ENCODE measurements at places on chromosomes 7 and 10.

DNA sequence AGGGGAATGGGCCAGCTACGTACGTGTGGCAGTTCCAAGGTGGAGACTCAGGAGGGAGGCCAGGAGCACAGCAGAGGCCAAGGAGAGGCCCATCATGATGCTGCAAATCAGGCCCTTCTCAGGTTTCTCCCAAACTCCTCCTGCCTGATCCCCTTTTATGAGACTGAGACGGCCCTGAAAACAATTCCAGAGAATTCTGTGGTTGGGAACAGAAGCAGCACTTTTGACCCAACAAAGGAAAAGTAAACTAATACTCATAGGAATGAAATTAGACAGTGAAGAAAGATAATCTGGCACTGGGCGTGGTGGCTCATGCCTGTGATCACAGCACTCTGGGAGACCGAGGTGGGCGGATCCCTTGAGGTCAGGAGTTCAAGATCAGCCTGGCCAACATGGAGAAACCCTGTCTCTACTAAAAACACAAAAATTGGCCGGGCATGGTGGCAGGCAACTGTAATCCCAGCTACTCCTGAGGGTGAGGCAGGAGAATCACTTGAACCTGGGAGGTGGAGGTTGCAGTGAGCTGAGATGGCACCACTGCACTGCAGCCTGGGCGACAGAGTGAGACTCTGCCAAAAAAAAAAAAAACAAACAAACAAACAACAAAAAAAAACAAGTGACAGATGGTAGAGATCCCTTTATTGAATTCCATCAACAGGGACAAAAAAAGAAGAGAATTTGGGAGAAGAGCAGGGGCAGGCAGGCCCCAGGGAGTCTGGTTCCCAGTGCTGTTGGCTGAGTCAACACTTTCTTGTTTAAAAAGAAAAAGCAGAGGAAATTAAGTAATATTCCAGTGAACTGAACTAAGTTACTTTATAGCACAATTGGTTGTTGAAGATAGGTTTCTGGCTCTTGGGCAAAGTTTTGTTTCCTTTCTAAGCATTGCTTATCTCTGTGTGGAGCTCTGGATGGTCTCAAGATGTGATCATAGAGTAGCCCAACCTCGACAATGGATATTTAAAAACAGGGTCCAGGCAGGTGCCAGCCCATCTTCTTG lies at the start of gene CCL26:
Gene CCL26, minus strand, starts transcription at position 131 of the 997 bp plus-strand sequence. Its CDS starts 35 bp downstream, at position 96.
- H3K27me3 ChIP-seq = no peaks in the 10 kb centered on the region
- no peaks in the 10 kb centered on the region for H3K4me1 ChIP-seq
- DNase-seq = no peak
- no peak within 1 kb of the TSS for H3K27ac ChIP-seq

GRCh38 chr7:12706900-12707536 lies 19.6 kb downstream of the ARL4A start:
- no peak for DNase-seq
- H3K36me3 ChIP-seq = no peaks in the 10 kb centered on the region
- H3K27me3 ChIP-seq = no peaks in the 10 kb centered on the region
- H3K4me3 ChIP-seq = no peak overlapping the region

GRCh38 chr10:94632954-94633353 lies 50.6 kb upstream of the CYP2C18 start:
- H3K27me3 ChIP-seq = no peaks in the 10 kb centered on the region
- no peak for DNase-seq
- no peak overlapping the region for H3K4me3 ChIP-seq
- no peaks in the 10 kb centered on the region for H3K4me1 ChIP-seq

DNA sequence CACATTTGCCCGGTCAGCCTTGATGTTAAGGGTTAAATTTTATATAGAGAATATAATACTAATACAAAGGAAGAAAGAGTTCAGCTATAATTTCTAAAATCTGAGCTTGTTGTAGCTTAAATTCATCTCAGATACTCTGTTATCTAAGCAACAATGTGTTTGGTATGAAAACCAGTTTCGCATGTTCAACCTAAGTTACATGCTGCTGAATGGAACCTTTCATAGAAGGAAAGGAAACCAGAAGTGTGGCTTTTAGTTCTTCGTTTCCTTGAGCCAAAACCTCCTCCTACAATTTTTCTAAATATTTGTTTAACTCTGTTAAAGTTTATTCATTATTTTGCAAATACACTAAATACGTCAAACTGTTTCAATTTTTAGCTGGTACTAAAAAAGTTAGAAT lies 18.5 kb downstream of the AGR2 start:
- H3K4me1 ChIP-seq = no peaks in the 10 kb centered on the region
- H3K27me3 ChIP-seq = no peaks in the 10 kb centered on the region
- H3K4me3 ChIP-seq = no peak overlapping the region
- no peak for DNase-seq
- H3K27ac ChIP-seq = no peak overlapping the region

GRCh38 chr10:6218692-6219493 lies 16.2 kb downstream of the PFKFB3 start:
- no peak for DNase-seq
- peaks cover 99% of the 10 kb centered on the region for H3K36me3 ChIP-seq
- H3K27me3 ChIP-seq = no peaks in the 10 kb centered on the region
- no peaks in the 10 kb centered on the region for H3K4me1 ChIP-seq

DNA sequence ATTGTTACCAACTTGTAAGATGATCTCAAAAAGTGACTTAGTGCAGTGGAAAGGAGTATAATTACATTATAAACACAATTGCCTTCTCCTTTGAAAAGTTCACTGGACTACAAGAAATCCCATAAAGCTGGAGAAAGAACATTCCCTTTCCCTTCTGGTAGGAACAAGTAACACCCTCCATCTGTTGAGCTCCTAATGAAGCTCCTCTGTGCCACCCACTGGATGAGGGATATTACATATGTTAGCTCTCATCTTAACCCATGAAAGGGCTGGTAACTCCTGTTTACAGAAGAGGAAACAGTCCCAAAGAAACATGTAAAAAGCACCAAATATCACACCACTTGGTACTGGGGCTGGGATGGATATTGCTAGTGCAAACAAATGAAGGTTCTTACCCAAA lies 8.1 kb downstream of the PGAM1 start:
- no peak for DNase-seq
- peaks cover 79% of the 10 kb centered on the region for H3K36me3 ChIP-seq
- H3K27ac ChIP-seq = no peak overlapping the region
- no peak overlapping the region for H3K4me3 ChIP-seq
- H3K27me3 ChIP-seq = no peaks in the 10 kb centered on the region

- H3K27me3 ChIP-seq = no peaks in the 10 kb centered on the region
- H3K36me3 ChIP-seq = no peaks in the 10 kb centered on the region
- no peak overlapping the region for H3K4me3 ChIP-seq
- no peaks in the 10 kb centered on the region for H3K4me1 ChIP-seq
These were observed 126.9 kb upstream of the GHITM start for GRCh38 chr10:84012431-84012830.

- H3K4me1 ChIP-seq = peaks cover 83% of the 10 kb centered on the region
- no peak overlapping the region for H3K4me3 ChIP-seq
- no peak for DNase-seq
- no peaks in the 10 kb centered on the region for H3K27me3 ChIP-seq
- H3K36me3 ChIP-seq = no peaks in the 10 kb centered on the region
- H3K27ac ChIP-seq = peak overlapping the region; percentile 71
These were observed 33.1 kb downstream of the ZMIZ1 start for GRCh38 chr10:79101560-79102497.

- DNase-seq = no peak
- H3K4me1 ChIP-seq = no peaks in the 10 kb centered on the region
- no peak overlapping the region for H3K27ac ChIP-seq
- no peak overlapping the region for H3K4me3 ChIP-seq
- H3K36me3 ChIP-seq = no peaks in the 10 kb centered on the region
- H3K27me3 ChIP-seq = no peaks in the 10 kb centered on the region
These were observed 20.6 kb upstream of the ADAMTS14 start for GRCh38 chr10:70651661-70652060.

DNA sequence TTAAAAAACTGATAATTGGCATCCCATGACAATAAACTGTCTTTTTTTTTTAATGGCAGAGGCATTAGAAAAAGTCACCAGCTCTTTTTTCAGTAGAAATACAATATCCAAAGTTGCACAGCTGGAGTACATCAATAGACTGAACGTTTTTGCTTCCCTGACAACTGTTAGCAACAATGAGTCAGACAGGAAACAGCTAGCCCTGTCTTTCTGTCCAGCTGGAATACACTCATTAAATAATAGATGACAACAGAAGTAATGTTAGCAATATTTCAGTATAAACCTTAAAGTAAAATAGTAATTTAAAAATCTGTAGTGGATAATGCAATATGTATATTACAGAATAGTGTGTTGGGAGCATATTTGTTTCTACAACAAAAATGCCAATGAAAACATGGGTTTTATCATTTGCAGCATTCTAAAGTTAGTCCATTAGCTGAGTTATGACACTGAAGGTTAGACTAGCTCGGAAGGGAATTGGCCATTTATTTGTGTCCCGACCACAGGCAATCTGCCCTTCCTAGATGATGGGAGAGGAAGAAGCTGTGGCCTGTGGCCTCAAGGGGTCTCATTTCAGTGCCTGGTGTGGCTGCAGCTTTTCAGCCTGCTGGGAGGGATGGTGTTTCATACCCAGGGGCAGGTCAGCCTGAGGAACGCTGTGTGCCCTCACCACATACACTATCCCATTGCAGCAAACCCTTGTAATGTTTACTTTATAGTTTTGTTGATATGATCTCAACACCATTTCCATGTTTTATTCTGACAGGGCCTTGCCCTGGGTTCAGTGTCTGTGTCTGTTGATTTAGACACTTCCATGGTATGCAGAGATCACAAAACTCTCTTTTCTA lies 173.3 kb downstream of the SLC16A9 start:
- no peak overlapping the region for H3K4me3 ChIP-seq
- peak overlapping the region; percentile 82 for H3K27ac ChIP-seq
- no peak for DNase-seq
- H3K4me1 ChIP-seq = peaks cover 19% of the 10 kb centered on the region
- no peaks in the 10 kb centered on the region for H3K36me3 ChIP-seq

GRCh38 chr10:95567903-95568630 lies 6.9 kb upstream of the SORBS1 start:
- H3K27me3 ChIP-seq = no peaks in the 10 kb centered on the region
- no peak overlapping the region for H3K27ac ChIP-seq
- no peaks in the 10 kb centered on the region for H3K4me1 ChIP-seq
- H3K4me3 ChIP-seq = no peak overlapping the region

DNA sequence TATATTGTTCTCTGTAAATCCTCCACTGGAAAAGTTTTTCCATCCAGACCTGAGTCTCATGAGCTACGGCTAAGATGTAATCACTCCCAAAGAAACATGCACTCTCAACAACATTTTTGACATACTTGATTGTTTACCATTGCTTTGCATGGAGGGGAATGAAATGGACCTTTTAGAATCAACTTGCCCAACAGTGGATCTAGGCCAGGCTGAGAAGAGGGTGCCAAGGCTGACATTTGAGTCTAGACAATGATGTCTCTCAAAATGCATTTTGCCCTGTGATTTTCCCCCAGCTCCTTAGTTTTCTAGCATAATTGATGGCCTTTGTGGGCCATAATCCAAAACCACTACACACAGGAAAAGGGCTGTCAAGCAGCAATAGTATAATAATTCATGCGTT lies 297.9 kb upstream of the KLF6 start:
- peaks cover 11% of the 10 kb centered on the region for H3K4me1 ChIP-seq
- no peak for DNase-seq
- H3K36me3 ChIP-seq = no peaks in the 10 kb centered on the region
- no peaks in the 10 kb centered on the region for H3K27me3 ChIP-seq

DNA sequence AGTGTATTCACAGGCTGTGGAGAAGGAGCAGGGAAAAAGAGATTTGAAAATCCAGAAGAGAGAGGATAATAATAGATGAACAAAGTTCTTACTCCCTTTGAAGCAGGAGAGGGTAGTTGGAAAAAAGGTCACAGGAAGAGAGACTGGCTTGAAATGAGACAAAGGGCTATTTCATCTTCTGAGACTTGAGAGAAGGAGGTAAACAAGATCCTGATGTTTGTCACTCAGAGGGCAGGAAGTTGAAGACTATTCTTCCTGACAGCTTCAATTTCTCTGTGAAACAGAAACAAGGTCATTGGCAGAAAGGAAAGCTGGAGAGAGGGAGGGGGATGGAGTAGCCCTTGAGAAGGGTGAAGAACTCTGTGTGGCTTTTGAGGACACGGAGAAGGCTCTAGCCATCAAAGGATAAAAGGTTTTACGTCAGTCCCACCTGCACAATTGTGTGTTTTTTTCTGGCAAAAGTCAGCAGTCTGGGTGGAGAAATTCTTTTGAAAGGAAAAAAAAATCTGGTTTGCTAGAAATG lies 216.1 kb upstream of the STEAP4 start:
- DNase-seq = no peak
- H3K4me3 ChIP-seq = no peak overlapping the region
- H3K27me3 ChIP-seq = no peaks in the 10 kb centered on the region
- H3K27ac ChIP-seq = no peak overlapping the region
- no peaks in the 10 kb centered on the region for H3K4me1 ChIP-seq
- H3K36me3 ChIP-seq = no peaks in the 10 kb centered on the region

DNA sequence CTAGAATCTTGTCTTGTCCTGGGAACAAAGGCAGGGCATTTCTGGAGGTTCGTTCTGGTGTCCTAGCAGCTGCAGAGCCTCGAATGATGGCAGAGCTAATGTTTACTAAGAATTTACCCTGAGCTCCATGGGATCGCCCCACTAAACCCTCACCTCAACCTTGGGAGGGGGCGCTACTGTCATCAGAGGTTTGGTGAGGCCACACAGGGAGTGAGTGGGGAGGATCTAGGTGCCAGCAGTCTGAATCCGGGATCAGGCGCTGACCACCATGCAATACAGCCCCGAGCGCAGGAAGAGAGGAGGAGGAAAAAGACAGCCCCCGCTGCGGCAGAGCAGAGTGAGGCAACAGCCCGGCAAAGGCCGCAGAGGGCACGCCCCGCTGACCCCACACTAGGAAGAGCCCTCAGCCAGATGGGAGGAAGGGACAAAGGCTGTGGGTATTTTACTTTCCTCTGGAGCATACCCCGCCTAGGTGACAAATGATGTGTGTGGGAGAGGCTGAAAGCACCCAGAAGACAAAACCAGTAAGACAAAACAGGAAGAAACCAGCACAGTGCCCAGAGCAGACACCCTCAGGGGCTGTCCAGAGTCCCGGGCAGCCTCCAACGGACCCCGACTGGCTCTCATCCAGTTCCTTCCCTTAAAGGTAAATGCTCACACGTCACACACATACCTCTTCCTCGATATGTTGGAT lies 103.5 kb downstream of the FAM53B start:
- no peaks in the 10 kb centered on the region for H3K27me3 ChIP-seq
- H3K27ac ChIP-seq = peak overlapping the region; percentile 77
- peak; percentile 87 for DNase-seq
- H3K4me1 ChIP-seq = peaks cover 56% of the 10 kb centered on the region
- no peak overlapping the region for H3K4me3 ChIP-seq

GRCh38 chr10:71137701-71138100 lies 74.7 kb upstream of the UNC5B start:
- no peaks in the 10 kb centered on the region for H3K36me3 ChIP-seq
- no peaks in the 10 kb centered on the region for H3K4me1 ChIP-seq
- H3K4me3 ChIP-seq = no peak overlapping the region
- H3K27me3 ChIP-seq = peaks cover 8% of the 10 kb centered on the region
- H3K27ac ChIP-seq = no peak overlapping the region

- no peak for DNase-seq
- H3K27ac ChIP-seq = peak overlapping the region; percentile 4
- H3K36me3 ChIP-seq = no peaks in the 10 kb centered on the region
- H3K27me3 ChIP-seq = no peaks in the 10 kb centered on the region
- H3K4me3 ChIP-seq = no peak overlapping the region
- H3K4me1 ChIP-seq = peaks cover 17% of the 10 kb centered on the region
These were observed 196.4 kb upstream of the ZNF32 start for GRCh38 chr10:43845121-43845520.

GRCh38 chr7:95602421-95602820 lies 6.1 kb upstream of the PDK4 start:
- DNase-seq = no peak
- no peak overlapping the region for H3K4me3 ChIP-seq
- H3K4me1 ChIP-seq = peaks cover 33% of the 10 kb centered on the region
- H3K27ac ChIP-seq = no peak overlapping the region
- no peaks in the 10 kb centered on the region for H3K27me3 ChIP-seq

- H3K27ac ChIP-seq = no peak overlapping the region
- no peak for DNase-seq
- H3K27me3 ChIP-seq = no peaks in the 10 kb centered on the region
- no peak overlapping the region for H3K4me3 ChIP-seq
- H3K36me3 ChIP-seq = no peaks in the 10 kb centered on the region
These were observed 170.1 kb downstream of the ARHGAP12 start for GRCh38 chr10:31758495-31758894.

Data from upper lobe of right lung (tissue), 1 donor.